ENCODE measurements at places on chromosomes 2 and 18.

DNA sequence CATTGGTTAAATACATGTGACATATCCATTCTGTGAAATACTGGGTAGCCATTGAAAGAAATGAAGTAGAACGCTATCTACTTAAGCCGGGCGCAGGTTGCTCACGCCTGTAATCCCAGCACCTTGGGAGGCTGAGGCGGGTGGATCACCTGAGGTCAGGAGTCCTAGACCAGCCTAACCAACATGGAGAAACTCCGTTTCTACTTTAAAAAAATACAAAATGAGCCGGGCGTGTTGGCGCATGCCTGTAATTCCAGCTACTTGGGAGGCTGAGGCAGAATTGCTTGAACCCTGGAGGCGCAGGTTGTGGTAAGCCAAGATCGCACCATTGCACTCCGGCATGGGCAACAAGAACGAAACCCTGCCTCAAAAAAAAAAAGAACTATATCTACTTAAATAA, 45.7 kb upstream of the ASPRV1 start:
- DNase-seq: no peak

GRCh38 chr2:10183146-10183675, 60.7 kb downstream of the RRM2 start:
- DNase-seq: peak; percentile 19

- DNase-seq: no peak
Observed at GRCh38 chr2:237180187-237180586, 94.5 kb downstream of the COPS8 start.

DNA sequence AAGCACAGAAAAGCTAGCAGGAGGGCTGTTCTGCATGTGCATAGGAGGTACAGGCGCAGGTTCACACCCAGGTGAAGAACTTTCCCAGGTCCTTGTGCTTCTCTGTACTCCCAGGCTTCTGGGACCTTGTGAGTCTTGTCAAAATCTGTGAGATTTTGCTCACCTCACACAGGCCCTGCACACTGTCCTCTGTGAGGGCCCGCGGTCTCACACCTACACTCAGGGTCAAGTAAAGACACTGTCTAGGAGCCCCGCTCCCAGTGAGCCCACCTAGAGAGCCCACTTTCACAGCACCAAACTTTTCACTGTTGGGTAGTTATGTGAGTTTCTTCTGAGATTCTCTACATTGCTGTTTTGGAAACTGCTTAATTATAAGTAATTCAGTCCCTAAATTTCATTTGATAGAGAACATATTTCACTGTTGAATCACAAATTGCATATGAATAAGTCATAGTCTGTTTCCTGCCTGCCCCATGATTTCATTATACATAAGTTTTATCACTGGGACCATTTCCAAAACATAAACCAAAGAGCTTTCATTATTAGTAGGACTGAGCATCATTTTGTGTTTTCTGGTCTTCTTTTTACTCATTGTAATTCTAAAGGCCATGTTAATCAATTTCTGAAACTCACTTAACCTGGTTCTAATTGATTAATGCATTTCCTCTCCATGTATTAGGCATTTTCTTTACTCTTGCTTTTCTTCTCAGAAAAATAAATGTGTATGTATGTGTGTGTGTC, 234.2 kb upstream of the SPOPL start:
- no peak for DNase-seq

- DNase-seq: peak; percentile 83
Observed at GRCh38 chr2:108960006-108960405, 29.0 kb downstream of the EDAR start.

- DNase-seq: no peak
Observed at GRCh38 chr18:79275992-79276391, 119.7 kb upstream of the NFATC1 start.

DNA sequence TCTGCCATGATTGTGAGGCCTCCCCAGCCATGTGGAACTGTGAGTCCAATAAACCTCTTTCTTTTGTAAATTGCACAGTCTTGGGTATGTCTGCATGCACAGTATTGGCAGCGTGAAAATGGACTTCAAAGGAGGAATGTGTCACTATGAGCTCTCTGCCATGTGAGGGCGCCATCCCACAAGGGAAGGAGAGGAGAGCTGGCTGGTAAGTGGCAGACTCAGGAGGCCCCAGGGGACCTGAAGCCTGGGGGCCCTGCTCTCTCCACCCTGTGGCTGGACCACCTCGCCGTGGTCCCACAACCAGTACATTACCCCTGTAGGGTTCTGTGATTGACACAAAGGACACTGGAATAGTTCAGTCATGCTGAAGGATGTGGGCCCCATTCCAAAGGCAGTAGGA, 122.1 kb downstream of the RPIA start:
- DNase-seq: peak; percentile 52

Measured in H7 (cell line).